ENCODE measurements at places on chromosomes 4 and X.

GRCh38 chr4:56958111-56958517 lies 19.3 kb downstream of the NOA1 start:
- peak; percentile 95 for DNase-seq

GRCh38 chr4:80078346-80079092 lies 5.5 kb upstream of the ANTXR2 start:
- DNase-seq: no peak

DNA sequence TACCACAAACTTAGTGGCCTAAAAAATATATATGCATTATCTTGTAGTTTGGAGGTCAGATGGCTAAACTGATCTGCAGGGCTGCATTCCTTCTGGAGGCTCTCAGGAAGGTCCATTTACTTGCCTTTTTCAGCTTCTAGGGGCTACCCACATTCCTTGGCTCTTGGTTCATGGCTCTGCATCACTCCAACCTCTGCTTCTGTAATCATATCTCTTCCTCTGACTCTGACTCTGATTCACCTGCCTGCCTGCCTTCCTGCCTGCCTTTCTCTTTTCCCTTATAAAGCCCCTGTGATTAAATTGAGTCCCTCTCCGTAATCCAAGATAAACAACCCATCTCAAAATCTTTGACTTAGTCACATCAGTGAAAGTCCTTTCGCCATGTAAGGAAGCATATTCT lies 25.0 kb upstream of the FRMPD4 start:
- DNase-seq: no peak

GRCh38 chr4:158314756-158315487 lies 104.6 kb downstream of the TMEM144 start:
- peak; percentile 97 for DNase-seq

GRCh38 chrX:118484216-118484903 lies 11.3 kb upstream of the DOCK11 start:
- no peak for DNase-seq

All from fibroblast of skin of right biceps (primary cell).